ENCODE measurements at places on chromosomes 13 and 19.

DNA sequence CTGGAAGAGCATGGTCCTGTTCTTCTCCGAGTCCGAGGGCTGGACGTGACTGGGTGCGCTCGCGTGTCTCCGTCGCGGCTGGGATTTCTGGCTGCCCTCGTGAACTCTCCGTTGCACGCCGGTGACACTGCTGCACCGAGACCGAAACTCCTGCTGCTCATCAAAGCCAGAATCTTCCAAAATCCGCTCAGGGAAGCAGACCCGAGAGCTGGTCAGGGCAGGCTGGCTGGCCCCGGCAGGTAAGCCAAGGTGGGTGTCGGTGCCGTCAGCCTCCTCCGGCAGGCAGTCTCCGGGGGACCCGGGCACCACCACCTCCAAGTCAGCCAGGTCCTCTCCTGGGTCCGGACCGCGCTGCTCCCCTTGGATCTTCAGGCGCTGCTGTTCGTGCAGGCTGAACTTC is 119.9 kb downstream of the TBC1D4 start:
- no peak for DNase-seq

DNA sequence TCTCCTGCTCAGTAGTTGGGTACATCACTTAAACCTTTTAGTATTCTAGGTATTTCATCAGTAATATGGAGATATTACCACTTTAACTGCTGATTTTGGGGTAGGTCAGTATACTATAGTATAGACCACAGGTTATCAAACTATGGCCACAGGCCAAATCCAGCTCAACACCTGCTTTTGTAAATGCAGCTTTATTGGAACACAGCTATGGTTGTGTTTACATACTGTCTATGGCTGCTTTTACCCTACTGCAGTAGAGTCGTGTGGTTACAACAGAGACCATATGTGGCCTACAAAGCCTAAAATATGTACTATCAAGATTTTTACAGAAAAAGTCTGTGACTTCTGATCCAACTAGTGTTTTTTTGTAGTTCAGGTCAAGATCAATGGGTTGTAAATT is 10.3 kb downstream of the COG6 start:
- no peak for DNase-seq

DNA sequence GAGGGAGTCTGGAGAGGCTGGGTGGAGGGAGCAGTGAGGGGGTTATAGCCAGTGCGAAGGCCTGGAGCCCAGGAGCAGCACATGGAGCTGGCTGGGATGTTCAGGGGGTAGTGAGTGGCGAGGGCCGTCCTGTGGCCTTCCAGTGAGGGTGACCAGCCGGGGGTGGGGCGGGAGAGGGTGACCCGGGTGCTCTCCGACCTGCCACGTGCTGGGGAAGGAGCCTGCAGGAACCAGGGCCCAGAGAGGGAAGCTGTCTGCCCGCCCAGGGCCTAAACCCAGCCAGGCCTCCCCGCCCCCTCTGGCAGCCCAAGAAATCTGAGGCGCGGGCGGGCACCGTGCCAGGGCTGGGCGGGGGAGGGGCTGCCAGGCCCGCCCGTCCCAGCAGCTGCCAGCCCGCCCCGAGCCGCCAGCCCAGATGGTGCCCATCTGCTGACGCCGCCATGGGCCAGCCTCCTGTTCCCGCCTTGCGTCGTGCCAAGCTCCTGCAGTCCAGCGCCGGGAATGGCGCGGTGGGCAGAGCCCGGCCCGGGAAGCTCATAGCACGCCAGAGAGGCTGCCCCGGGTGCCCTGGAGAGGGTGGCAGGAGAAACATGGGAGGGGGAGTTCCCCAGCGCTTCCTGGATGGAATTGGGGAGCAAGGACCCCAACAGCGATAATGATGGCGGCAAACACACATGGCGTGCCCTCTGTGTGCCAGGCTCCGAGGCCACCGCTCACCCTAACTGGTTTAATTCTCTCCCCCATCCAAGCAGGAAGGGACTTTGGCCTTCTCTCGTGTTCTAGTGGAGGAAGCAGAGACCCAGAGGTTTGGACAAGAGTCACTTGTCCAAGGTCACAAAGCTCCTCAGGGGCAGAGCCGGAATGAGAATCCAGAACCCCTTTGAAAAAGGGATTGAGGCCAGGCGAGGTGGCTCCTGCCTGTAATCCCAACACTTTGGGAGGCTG is 21.5 kb downstream of the NFIC start:
- no peak for DNase-seq

GRCh38 chr19:32719611-32720059 is at the start of gene TDRD12:
Gene TDRD12 (plus strand): TSS chr19:32719767. CDS start chr19:32720073, 306 bp downstream.
- no peak for DNase-seq

GRCh38 chr13:113186061-113186900 is 22.2 kb downstream of the PCID2 start:
- no peak for DNase-seq

DNA sequence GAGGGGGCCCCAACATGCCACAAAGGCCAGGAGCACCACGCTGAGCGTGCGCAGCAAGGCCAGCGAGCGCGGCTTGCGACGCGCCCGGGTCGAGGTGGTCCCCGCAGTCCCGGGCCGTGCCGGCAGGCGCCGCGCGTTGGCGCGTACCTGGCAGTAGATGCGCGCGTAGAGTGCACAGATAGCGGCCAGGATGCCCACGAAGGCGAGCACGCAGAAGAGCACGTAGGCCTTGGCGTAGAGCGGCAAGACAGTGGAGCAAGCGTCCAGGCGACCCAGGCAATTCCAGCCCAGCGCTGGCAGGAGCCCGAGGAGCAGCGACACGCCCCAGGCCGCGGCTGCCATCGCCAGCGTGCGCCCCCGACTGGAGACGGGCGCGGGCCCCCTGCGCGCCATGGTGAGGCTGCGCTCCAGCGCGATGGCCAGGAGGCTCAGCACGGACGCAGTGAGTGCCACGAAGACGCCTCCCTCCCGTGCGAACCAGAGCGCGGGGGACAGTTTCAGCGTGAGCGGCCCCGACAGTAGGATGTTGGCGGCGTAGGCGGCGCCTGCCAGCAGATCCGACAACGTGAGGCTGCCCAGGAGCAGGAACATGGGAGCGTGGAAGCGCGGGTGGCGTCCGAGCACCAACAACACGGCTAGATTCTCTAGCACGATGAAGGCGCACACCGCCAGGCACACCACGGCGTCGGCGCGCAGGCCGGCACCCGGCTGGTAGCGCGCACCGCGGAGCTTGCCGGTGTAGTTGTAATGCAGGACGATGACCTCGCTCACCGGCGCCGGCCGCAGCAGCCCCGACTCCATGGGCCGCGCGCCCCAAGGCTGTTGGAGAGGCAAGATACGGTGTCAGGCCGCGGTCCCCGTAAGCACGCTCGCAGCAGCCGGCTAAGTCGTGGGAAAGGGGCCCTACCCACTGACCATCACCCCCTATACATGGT is 2.8 kb downstream of the S1PR5 start:
- DNase-seq = no peak

GRCh38 chr19:55384131-55384919 is at the start of gene TMEM238:
Gene TMEM238 (minus strand): TSS chr19:55384292. CDS start chr19:55384259, 33 bp downstream.
- DNase-seq = peak; percentile 22

- DNase-seq = no peak
Observed at GRCh38 chr13:24124789-24125476, 35.6 kb upstream of the SPATA13 start.

All from GF-D8 (cell line).